ENCODE measurements at places on chromosomes 6 and 20. TPM values are rescaled to one million over a fixed set of nuclear protein-coding genes. Genes with fewer than 3 reads are reported as not detected.

- H3K4me3 ChIP-seq, result no peak overlapping the region
- no peak overlapping the region for H3K27ac ChIP-seq
- no peak for DNase-seq
- no peaks in the 10 kb centered on the region for H3K36me3 ChIP-seq
- peaks cover 18% of the 10 kb centered on the region for H3K27me3 ChIP-seq
Measured at GRCh38 chr20:18066421-18067333, 9.0 kb upstream of the OVOL2 start.

GRCh38 chr6:161557333-161558107 lies 283.7 kb upstream of the AGPAT4 start:
- no peak for DNase-seq
- no peaks in the 10 kb centered on the region for H3K36me3 ChIP-seq
- no peaks in the 10 kb centered on the region for H3K27me3 ChIP-seq
- H3K27ac ChIP-seq, result no peak overlapping the region
- H3K4me1 ChIP-seq, result no peaks in the 10 kb centered on the region

GRCh38 chr6:163289447-163289846 lies 125.1 kb upstream of the QKI start:
- no peaks in the 10 kb centered on the region for H3K4me1 ChIP-seq
- no peak for DNase-seq
- H3K36me3 ChIP-seq, result no peaks in the 10 kb centered on the region
- no peaks in the 10 kb centered on the region for H3K27me3 ChIP-seq
- no peak overlapping the region for H3K4me3 ChIP-seq

DNA sequence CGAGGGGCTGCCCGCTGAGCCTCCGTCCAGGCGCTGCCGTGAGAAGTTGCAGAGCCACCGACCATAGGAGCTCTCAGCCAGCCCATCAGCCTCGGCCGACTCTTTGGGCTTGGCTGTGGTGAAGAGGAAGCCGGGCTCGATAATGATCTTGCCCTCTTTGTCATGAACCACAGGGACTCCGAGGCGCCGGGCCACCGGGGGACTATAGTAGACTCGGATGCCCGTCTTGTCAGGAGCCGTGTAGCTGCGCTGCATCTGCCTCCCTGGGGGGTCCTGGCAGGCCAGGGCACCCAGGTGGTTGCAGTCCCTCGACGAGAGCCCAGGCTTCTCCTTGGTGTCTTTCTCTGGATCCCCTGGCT lies 20.5 kb upstream of the DSN1 start:
- no peaks in the 10 kb centered on the region for H3K4me1 ChIP-seq
- no peak overlapping the region for H3K4me3 ChIP-seq
- H3K27ac ChIP-seq, result no peak overlapping the region

GRCh38 chr6:5422321-5422915 lies 161.1 kb downstream of the FARS2 start:
- H3K27me3 ChIP-seq, result no peaks in the 10 kb centered on the region
- no peak for DNase-seq
- no peak overlapping the region for H3K4me3 ChIP-seq
- no peaks in the 10 kb centered on the region for H3K4me1 ChIP-seq
- H3K27ac ChIP-seq, result no peak overlapping the region
- no peaks in the 10 kb centered on the region for H3K36me3 ChIP-seq

GRCh38 chr20:56360908-56361205 lies 2.1 kb downstream of the FAM210B start:
- no peaks in the 10 kb centered on the region for H3K27me3 ChIP-seq
- DNase-seq, result no peak
- H3K4me3 ChIP-seq, result no peak overlapping the region
- H3K36me3 ChIP-seq, result peaks cover under 1% of the 10 kb centered on the region

DNA sequence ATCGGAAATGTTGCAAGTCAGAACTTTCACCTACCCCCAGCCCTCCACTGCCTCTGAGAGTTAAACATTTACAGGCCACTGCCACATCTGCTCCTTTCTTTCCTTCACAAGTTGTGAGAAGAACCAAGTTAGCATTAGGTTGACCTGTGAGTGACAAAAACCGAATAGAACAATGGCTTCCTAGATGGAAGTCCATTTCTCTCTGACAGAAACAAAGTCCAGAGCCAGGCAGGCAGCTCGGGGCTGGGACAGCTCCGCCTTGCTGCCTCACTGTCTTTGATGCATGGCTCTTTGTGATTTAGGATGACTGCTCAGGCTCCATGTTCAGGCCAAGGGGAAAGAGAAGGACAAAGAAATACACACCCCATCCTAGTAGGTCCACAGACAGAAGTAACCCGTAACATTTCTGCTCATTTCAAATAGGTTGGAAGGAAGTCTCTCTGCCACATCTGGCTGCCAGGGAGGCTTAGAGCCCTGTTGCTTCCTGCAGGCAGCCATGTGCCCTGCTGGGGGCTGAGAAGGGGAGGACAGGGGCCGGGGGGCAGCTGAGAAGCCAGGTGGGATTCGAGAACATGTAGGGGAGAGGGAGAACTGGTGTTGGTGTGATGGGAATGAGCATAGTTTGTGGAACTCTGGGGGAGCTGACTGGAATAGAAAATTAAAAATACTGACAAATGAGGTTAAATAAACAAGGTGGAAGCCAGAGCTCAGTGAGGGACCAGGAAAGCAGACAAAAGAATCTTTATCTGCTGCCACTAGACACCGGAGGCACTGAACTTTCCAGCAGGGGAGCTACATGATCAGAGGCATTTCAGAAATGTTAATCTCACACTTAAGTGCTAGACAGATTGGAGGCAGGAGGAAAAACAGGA lies 19.5 kb upstream of the IER3 start:
- H3K4me1 ChIP-seq, result peaks cover 17% of the 10 kb centered on the region
- H3K4me3 ChIP-seq, result no peak overlapping the region
- no peak for DNase-seq
- H3K27me3 ChIP-seq, result no peaks in the 10 kb centered on the region
- no peak overlapping the region for H3K27ac ChIP-seq

- no peaks in the 10 kb centered on the region for H3K27me3 ChIP-seq
- no peak for DNase-seq
- H3K27ac ChIP-seq, result no peak overlapping the region
- no peak overlapping the region for H3K4me3 ChIP-seq
Measured at GRCh38 chr20:5696011-5696559, 54.1 kb upstream of the SHLD1 start.

GRCh38 chr20:50848341-50848808 lies 53.5 kb downstream of the BCAS4 start:
- no peaks in the 10 kb centered on the region for H3K36me3 ChIP-seq
- peaks cover 5% of the 10 kb centered on the region for H3K4me1 ChIP-seq
- H3K4me3 ChIP-seq, result peak overlapping the region; percentile 23
- H3K27me3 ChIP-seq, result no peaks in the 10 kb centered on the region

DNA sequence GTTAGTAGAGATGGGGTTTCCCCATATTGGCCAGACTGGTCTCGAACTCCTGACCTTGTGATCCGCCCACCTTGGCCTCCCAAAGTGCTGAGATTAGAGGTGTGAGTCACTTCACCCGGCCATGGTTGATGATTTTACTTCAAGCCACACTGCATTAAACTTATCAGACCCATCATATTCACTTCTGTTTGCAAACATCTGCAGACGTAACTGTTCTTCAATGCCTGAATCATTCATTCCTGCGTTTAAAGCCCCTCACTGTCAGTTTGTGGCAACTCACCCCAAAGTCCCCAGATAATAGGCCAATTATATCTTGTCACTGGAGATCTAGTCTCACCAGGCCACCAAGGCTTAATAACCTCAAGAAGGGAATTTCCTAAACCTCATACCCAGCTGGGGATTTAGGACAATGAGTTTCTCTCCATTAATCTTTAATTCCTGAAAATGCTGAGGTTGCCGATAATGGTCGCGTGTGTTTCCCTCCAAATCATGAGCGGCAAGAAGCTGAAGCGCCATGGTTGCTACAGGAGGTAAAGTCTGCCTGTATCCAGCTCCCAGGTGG lies 229.6 kb downstream of the LY86 start:
- no peak overlapping the region for H3K27ac ChIP-seq
- H3K4me1 ChIP-seq, result no peaks in the 10 kb centered on the region
- H3K27me3 ChIP-seq, result no peaks in the 10 kb centered on the region
- H3K4me3 ChIP-seq, result no peak overlapping the region
- no peak for DNase-seq

- no peaks in the 10 kb centered on the region for H3K36me3 ChIP-seq
- no peaks in the 10 kb centered on the region for H3K4me1 ChIP-seq
- H3K27me3 ChIP-seq, result no peaks in the 10 kb centered on the region
- DNase-seq, result no peak
Measured at GRCh38 chr6:10531503-10531902, 10.4 kb downstream of the GCNT2 start.

GRCh38 chr20:23507346-23507745 lies 16.4 kb downstream of the CST8 start:
- no peaks in the 10 kb centered on the region for H3K27me3 ChIP-seq
- no peaks in the 10 kb centered on the region for H3K4me1 ChIP-seq
- DNase-seq, result no peak
- H3K27ac ChIP-seq, result no peak overlapping the region
- H3K36me3 ChIP-seq, result no peaks in the 10 kb centered on the region
- no peak overlapping the region for H3K4me3 ChIP-seq

DNA sequence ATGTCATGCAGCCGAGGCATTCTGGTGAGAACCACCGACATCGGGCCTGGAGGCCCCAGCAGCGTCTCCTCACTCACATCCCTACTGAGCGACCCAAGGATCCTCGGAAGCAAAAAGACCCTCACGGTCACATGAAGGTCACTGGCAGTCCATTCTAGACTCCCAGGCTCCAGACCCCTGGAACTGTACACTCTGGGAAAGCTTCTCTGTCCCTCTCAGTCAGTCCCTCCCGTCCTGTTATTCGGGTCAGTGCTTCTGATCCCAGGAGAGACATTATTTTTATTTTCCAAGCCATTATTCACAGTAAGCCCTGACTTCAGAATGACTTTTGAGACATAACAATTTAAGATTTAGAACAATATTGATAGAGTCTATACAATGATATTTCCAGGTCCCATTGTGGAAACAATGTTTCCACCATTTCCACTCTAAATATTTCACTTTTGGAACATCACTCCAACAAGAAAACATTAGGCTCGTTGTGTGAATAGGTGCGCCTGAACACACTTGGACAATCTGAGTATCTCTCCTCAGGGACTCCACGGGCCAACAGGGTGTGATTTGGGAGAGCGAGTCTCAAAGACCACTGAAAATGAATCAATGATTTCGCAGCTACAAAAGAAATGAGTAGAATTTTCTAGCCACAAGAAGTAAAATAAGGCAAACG lies 199.7 kb downstream of the SOD2 start:
- no peak for DNase-seq
- H3K4me3 ChIP-seq, result no peak overlapping the region
- no peaks in the 10 kb centered on the region for H3K36me3 ChIP-seq

GRCh38 chr6:106413016-106413415 lies 52.5 kb downstream of the CRYBG1 start:
- DNase-seq, result no peak
- H3K4me3 ChIP-seq, result no peak overlapping the region
- H3K36me3 ChIP-seq, result no peaks in the 10 kb centered on the region
- H3K27me3 ChIP-seq, result no peaks in the 10 kb centered on the region
- H3K27ac ChIP-seq, result no peak overlapping the region

GRCh38 chr6:106442395-106442794 lies 81.9 kb downstream of the CRYBG1 start:
- H3K4me3 ChIP-seq, result no peak overlapping the region
- no peaks in the 10 kb centered on the region for H3K36me3 ChIP-seq
- H3K27ac ChIP-seq, result no peak overlapping the region
- DNase-seq, result no peak

DNA sequence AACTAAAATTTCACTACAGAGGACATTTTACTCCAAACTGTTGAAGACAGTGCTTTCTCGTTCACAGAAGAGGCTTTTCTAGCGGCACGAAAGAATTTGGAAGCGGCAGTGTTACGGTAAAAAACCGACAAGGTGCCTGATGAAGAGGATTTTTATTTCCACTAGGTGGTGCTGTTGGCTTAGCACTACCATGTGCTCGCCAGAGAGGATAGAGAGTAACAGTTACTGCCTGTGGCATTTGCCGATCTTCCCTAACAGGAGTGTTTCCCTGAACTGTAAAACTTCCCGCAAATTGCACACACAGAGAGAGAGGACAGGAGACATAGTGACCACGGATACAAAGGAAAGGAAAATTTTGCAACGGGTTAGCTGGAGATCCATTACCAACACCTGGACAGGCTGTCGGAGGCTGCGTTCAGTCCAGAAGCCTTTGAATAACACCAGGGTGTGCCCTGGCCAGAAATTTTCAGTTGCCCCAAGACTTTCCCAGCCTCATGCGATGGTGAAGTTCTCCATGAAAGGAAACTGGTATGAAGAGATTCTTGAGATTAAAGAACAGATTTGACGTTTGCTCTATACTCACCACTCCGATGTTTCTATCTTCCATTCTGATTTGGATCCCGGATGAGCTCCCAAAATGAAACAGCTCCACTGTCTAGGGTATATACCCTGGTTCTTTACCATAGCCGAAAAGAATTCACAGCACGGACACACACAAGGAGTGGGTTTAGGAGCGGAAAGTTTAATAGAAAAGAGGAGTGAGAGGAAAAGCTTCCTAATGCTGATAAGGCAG lies 48.1 kb downstream of the HLA-DPB1 start:
- no peak for DNase-seq
- H3K27me3 ChIP-seq, result no peaks in the 10 kb centered on the region
- H3K4me3 ChIP-seq, result no peak overlapping the region

DNA sequence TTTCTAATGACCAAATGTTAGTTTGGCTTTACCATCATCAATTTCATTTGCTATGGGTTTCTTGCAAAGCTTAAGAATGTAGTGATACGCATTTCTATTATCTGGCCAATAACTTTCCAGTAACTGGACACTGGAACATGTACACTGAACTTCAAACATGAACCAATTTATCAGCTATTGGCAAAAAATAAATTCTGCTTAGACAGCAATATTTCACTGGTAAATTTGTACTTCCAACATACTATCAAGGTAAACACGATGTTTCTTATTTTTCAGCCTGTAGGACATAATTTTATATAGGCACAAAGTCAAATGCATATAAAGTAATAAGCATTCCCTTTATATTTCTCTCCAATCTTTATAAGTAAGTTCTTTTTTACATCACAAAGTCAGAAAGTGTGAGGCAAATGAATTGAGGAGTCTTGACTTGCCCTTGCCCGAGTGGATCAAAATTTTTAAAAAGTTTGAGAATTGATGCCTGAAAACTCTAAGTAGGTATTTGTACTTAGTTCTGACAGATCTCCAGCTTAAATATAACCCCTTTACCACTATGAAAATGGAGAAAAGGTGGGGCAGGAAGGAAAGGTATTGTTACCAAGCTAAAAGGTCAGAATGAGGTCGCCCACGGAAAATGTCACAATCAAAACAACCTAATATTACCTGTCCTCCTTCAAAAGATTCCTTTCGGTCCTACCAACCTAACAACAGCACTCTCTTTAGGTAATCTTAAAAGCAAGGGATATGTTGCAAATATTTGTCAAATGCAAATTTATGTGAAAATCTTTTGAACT lies 41.3 kb downstream of the STK38 start:
- no peak overlapping the region for H3K4me3 ChIP-seq
- no peak overlapping the region for H3K27ac ChIP-seq
- no peaks in the 10 kb centered on the region for H3K27me3 ChIP-seq
- no peaks in the 10 kb centered on the region for H3K4me1 ChIP-seq
- no peak for DNase-seq
- H3K36me3 ChIP-seq, result no peaks in the 10 kb centered on the region

- no peak for DNase-seq
- H3K4me1 ChIP-seq, result no peaks in the 10 kb centered on the region
- H3K27ac ChIP-seq, result no peak overlapping the region
- H3K4me3 ChIP-seq, result no peak overlapping the region
- no peaks in the 10 kb centered on the region for H3K36me3 ChIP-seq
Measured at GRCh38 chr6:34092631-34093030, 53.3 kb downstream of the GRM4 start.

The ZC2HC1B gene
- not detected for total RNA-seq

The SMLR1 gene
- not detected for total RNA-seq

The ECT2L gene
- total RNA-seq, result not detected

The TFAP2A gene
- 1.2 TPM for total RNA-seq

The SYCP2 gene
- total RNA-seq, result 4.2 TPM

The ADAM33 gene
- 162 TPM for total RNA-seq

The HSPA12B gene
- total RNA-seq, result 12.7 TPM
